ENCODE measurements at places on chromosomes 5 and 9. TPM values are rescaled to one million over a fixed set of nuclear protein-coding genes. Genes with fewer than 3 reads are reported as not detected.

DNA sequence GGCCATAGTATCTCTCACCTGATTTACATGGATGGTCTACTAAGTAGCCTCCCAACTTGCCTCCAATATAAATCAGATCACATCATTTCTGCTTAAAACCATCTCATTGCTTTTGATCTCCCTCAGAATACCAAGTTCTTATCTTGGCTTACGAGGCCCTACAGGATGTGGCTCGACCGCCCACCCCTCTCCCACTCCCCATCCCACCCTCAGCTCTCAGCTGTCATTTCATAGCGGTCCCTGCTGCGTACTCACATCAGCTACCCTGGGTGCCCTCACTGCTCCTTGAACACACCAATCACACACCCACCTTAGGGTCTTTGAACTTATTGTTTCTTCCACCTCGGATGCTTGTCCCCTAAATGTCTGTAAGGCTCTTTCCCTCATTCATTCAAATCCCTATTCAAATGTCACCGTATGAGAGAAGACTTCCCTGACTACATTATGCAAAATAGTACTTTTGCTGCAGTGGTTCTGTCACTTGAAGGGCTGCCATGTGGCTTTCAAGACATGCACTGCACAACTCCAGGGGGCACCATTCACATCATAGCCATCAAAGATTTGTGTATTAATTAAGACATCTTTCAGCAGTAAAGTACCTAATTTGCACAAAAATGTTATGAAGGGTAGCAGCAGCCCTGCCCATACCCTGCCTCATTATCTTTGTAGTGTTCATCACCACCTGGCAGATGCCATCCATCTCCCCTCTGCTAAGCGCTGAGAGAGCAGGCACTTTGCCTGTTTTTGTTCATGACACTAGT is 171.1 kb downstream of the ENC1 start:
- H3K27ac ChIP-seq: no peak overlapping the region
- H3K4me1 ChIP-seq: no peaks in the 10 kb centered on the region
- no peaks in the 10 kb centered on the region for H3K36me3 ChIP-seq
- H3K4me3 ChIP-seq: no peak overlapping the region

DNA sequence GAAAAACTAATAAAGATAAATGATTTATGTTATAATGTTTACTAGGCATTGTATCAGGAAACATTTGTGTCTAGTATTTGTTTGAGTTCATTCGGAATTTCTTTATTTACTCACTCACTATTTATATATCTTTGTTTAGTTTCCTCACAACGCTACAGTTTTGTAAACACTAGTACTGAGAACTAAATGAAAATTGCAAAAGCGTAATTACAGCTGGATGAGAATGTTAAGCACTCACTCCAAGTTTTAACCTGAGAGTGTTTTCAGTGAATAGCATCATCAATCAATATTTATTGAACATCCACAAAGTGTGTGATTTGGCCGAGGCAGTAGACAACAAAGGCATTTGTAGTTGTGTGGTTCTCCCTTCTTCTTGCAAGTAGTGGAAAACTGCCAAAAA is 969.6 kb upstream of the DMAC1 start:
- H3K4me3 ChIP-seq: no peak overlapping the region
- H3K36me3 ChIP-seq: no peaks in the 10 kb centered on the region

DNA sequence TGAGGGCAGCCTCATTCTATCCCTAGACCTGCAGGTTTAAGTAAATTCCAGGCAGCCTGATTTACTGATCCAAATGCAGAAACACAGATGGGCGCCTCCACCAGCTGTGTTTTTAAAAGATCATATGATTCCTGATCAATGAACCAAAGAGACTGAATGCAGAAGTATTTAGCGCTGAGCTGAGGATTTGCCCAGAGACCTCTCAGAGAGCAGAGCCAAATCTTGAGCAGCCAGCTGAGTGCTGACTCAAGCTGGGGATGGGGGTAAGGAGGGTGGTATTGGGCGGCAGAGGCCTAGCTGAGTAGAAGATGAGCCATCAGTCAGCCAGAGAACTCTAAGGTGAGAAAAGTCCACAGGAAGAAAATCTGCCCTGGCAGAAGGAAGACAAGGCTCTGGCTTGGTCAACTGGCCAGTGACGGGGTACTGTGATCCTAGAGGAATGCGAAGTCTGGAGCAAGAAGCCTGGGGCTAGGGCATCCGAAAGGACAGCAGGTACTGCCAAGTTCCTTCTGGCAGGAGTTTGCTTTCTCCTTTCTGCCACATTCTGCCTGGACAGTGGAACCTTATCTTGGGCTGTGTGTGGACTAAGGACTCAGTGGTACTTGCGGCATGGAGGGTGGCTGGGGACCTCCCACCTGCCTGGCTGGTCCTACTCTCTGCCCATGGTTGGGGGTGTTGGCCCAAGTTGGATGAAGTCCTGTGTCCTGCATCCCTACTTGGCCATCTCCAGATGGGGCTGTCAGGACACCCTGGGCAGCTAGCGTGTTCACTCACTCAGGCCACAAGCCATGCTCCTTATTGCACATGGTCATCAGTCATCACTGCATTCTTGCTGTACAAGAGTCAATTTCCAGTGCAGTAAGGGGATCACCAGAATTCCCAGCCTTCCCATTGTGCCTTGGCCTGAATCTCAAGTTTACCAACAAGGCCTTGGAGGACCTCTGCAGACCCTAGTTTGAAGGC is 34.5 kb upstream of the CDKN2AIPNL start:
- DNase-seq: no peak
- no peaks in the 10 kb centered on the region for H3K36me3 ChIP-seq
- H3K27ac ChIP-seq: no peak overlapping the region
- H3K27me3 ChIP-seq: no peaks in the 10 kb centered on the region

- no peaks in the 10 kb centered on the region for H3K4me1 ChIP-seq
- no peak overlapping the region for H3K27ac ChIP-seq
- DNase-seq: no peak
- no peaks in the 10 kb centered on the region for H3K27me3 ChIP-seq
- no peaks in the 10 kb centered on the region for H3K36me3 ChIP-seq
These were observed 468.2 kb upstream of the MEF2C start for GRCh38 chr5:89351222-89351621.

GRCh38 chr5:149636861-149637246 is 55.6 kb downstream of the ARHGEF37 start:
- no peak overlapping the region for H3K4me3 ChIP-seq
- no peaks in the 10 kb centered on the region for H3K27me3 ChIP-seq

- peaks cover 21% of the 10 kb centered on the region for H3K4me1 ChIP-seq
- no peaks in the 10 kb centered on the region for H3K36me3 ChIP-seq
- no peak overlapping the region for H3K27ac ChIP-seq
- no peak for DNase-seq
- no peaks in the 10 kb centered on the region for H3K27me3 ChIP-seq
These were observed 166.8 kb downstream of the ARHGEF28 start for GRCh38 chr5:73792687-73793320.

GRCh38 chr9:109454041-109454440 is 44.1 kb downstream of the PTPN3 start:
- H3K27me3 ChIP-seq: no peaks in the 10 kb centered on the region
- no peaks in the 10 kb centered on the region for H3K4me1 ChIP-seq
- no peak overlapping the region for H3K27ac ChIP-seq
- H3K4me3 ChIP-seq: no peak overlapping the region
- H3K36me3 ChIP-seq: no peaks in the 10 kb centered on the region

DNA sequence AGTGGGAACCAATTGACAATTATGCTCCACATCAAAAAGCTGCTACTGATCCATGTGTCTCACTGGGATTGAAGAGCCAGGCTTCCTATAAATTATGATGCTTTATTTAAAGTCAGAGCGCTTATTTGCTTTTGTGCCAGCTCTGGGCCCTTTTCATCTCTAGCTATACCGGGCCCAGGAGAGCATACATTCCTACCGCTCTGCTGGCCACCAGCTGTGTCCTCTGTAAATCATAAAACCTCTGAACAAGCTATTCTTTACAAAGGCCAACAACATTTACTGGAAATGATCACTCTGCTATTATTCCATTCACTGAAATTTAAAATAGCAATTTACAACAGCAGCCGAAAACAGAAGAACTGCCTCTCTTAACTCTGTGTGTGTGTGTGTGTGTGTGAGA is 86.6 kb downstream of the ZNF608 start:
- H3K4me1 ChIP-seq: peaks cover 56% of the 10 kb centered on the region
- H3K27me3 ChIP-seq: no peaks in the 10 kb centered on the region
- H3K27ac ChIP-seq: no peak overlapping the region
- no peak for DNase-seq

DNA sequence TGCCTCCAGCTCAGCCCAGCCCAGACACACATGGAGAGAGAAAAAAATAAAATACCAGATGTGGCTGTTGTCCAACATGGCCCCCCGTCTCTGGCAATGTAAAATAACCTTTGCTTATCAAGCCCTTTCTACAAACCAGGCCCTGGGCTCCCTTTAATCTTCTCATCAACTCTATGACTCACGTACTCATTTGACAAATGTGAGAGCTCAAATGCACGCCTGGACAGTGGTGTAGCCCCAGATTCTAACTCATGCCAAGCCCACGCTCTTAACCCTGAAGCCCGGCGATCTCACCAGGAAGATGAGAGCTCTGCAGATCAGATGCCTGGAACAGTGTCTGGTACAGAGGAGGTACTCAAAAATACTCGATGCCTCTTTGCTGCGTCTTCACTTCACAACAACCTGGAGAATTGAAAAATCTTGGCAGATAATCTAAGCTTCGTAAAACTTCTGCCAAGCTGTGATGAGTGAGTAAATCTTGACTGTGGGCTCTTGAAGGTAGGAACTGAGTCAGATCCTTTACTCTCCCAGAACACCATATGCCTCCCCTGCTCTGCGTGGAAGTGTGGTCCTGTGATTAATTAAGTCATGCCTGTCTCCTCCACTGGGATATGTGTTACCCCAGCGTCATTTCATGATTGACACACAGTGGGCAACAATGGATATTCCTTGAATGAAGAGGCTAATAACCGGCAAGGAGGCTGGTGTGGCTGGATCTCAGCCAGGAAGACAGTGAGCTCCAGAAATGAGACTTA is 102.0 kb upstream of the FSTL4 start:
- DNase-seq: peak; percentile 67
- no peak overlapping the region for H3K27ac ChIP-seq
- H3K27me3 ChIP-seq: no peaks in the 10 kb centered on the region
- H3K4me3 ChIP-seq: no peak overlapping the region
- no peaks in the 10 kb centered on the region for H3K36me3 ChIP-seq

DNA sequence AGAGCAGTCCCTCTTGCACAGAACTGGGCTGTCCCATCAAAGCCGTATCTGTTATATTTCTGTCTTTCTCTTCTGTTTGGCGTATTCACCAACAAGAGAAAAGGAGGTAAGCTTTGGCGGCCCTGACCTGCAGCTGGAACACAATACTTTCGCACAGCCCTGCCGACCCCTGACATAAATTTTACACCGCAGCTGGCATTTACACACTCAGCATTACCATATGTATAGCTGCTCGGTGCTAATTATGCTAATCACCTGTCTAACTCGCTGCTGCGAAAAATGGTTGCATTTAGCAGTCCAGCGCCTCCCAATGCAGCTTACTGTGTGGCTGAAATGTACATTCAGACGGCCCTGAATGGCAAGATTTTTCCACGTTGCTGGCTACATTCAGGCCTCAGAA is 20.8 kb downstream of the PTCH1 start:
- H3K4me1 ChIP-seq: peaks cover 52% of the 10 kb centered on the region
- H3K27me3 ChIP-seq: no peaks in the 10 kb centered on the region
- H3K4me3 ChIP-seq: no peak overlapping the region

- no peaks in the 10 kb centered on the region for H3K27me3 ChIP-seq
- no peak overlapping the region for H3K27ac ChIP-seq
- no peaks in the 10 kb centered on the region for H3K4me1 ChIP-seq
- no peak overlapping the region for H3K4me3 ChIP-seq
- DNase-seq: no peak
These were observed 77.0 kb downstream of the ARHGEF28 start for GRCh38 chr5:73702951-73703350.

The EPB41L4A gene
- total RNA-seq: 27.5 TPM

The IL31RA gene
- not detected for total RNA-seq

The PIP5KL1 gene
- 10.3 TPM for total RNA-seq

The PDE6A gene
- 0.25 TPM for total RNA-seq

Measured in vagina (tissue), 2 donors.